ENCODE measurements at places on chromosomes 2 and 18. TPM values are rescaled to one million over a fixed set of nuclear protein-coding genes. Genes with fewer than 3 reads are reported as not detected.

- DNase-seq: no peak
These were observed 1628.0 kb upstream of the PIK3C3 start for GRCh38 chr18:40326985-40327384.

GRCh38 chr2:6880200-6880733, 2.7 kb downstream of the RSAD2 start:
- DNase-seq: no peak

Gene ZNF804A
- 0.10 TPM for total RNA-seq

Gene DPYSL5
- not detected for total RNA-seq

Gene RPRM
- not detected for total RNA-seq
